ENCODE measurements at places on chromosomes 11 and 22.

- no peak for DNase-seq
Measured at GRCh38 chr11:72432347-72433287, 1.7 kb downstream of the CLPB start.

GRCh38 chr11:3990406-3990805 is 104.2 kb upstream of the RRM1 start:
- DNase-seq: no peak

- no peak for DNase-seq
Measured at GRCh38 chr11:117930668-117931330, 1.6 kb upstream of the TMPRSS13 start.

GRCh38 chr11:128970598-128971190 is 28.0 kb upstream of the TP53AIP1 start:
- DNase-seq: no peak

DNA sequence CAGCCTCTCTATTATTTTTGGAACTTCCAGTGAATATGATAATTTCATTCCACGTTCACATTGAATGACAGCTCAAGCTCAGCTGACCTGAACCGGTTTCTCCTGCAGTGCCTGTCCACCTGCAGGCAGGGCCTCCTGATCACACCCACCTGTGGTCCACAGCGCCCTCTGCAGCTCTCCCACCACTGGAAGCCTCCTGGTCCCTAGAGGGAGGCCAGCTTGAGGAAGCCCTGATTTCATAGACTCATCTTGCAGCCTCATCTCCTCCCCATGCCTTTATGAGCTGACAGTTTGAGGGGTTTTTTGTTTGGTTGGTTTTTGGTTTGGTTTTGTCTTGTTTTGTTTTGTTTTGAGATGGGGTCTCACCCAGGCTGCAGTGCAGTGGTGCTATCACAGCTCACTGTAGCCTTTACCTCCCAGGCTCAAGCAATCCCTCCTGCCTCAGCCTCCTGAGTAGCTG is 29.9 kb upstream of the MALAT1 start:
- DNase-seq: peak; percentile 55

DNA sequence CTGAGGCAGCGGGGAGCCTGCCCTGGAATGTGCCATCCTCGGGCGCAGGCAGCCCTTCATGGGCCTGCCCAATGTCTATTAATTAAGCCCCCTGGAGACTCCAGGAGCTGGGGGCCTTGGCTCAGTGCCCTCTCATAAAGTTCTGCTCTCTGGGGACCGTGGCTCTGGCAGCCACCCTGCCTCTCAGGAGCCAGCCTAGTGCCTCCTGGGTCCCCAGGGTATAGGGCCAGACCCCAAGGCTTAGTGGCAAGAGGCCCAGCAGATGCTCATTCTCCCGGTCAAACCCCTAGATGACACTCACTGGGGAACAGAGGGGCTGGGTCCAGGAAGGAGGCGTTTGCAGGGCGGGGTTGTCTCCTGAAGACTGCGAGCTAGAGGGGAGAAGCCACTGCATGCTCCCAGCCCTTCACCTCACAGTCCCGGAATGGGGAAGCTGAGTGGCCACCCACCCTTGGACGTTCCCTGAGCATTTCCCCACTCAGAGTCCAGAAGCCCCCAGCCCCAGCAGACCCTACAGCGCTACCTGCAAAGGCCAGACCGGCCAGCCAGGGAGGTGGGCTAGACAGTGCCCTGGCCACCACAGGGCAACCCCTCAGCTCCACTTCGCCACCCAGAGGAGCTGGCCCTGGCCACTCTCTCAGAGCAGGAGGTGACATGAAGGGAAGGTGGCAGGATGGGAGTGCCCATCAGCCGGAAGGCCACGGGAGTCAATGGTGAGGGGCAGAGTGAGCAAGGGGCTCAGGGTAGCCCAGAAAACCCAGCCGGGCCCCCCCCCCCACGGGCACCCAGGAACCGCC is 83.0 kb downstream of the CDKN1C start:
- peak; percentile 0 for DNase-seq

DNA sequence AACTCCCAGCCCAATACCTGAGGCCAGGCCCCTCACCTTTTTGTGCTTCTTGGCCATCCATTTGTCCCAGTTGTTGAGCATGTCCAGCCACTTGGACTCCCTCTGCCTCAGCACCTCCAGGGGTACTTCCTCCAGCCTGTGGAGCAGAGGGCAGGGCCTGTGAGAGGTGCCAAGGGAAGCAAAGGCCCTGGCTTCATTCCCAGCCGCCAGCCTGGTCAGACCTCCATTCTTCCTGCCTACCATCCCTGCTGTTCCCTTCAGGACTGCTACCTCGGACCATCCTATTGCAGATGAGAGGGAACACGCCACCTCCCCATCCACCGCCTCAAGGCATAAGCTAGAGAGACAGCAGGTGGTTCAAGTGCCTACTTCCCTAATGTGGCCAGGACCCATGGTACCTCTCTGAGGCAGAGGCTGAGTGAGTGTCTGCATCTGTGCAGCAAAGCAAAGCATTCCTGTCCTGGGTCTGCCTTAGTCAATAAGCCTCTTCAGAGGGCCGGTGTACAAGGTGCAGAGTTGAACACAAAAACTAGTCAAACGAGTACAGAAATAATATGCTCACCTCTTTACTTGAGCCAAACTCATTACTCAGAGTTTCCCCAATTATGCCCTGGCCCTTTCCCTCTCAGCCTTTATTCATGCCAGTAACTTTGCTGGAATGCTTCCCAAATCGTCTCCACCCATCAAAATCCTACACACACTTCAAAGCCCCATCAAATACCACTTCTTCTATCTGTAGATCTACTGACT is 15.4 kb upstream of the CASTOR1 start:
- no peak for DNase-seq

DNA sequence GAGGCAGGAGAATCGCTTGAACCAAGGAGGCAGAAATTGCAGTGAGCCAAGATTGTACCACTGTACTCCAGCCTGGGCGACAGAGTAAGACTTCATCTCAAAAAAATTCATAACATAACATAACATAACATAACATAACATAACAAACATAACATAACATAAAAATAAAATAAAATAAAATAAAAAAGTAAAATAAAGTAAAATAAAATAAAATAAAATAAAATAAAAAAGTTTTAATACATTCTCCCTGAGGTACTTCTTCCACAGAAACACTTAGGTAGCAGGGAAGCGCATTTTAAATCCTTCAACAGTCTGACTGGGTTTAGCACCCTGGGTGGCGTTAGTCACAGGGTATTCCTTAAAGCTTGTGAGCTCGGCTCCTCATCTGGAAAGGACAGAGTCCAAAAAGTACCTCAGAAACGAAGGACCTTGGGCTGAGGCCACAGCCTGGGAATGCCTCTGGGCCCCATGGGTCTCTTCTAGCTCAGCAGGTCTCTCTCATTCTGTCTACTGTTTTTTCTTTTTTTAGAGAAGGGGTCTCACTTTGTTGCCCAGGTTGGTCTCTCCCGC is 41.7 kb downstream of the MICAL3 start:
- no peak for DNase-seq
